HEK293T (cell line): ENCODE measurements at places on chromosomes 12 and 14.

- no peak for DNase-seq
These were observed 266.6 kb downstream of the ADGRD1 start for GRCh38 chr12:131220331-131220685.

GRCh38 chr12:52296572-52297215 is 5.4 kb upstream of the KRT81 start:
- DNase-seq = no peak

- no peak for DNase-seq
These were observed 6.1 kb downstream of the KRT3 start for GRCh38 chr12:52789637-52790426.

DNA sequence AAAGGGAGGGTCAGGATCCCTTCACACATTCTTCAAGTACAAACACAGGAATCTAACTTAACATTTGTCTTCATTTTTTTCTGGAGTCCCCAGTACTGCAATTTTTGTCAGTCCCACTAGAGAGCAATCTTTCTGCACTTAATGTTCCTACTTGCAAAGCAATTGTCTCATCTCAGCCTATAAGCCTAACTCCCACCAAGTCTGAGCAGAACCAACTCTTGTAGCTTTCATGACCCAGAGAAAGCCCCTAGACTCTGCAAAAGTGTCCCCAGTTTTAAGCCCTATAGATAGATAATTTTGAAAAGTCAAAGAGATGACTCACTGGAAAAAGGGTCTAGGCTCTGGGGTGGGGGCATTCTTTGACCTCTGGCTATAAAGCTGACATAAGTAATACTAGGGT is 1.8 kb upstream of the ZBTB39 start:
- DNase-seq = peak; percentile 65

- no peak for DNase-seq
These were observed 228.5 kb downstream of the VRK1 start for GRCh38 chr14:97025722-97026121.

DNA sequence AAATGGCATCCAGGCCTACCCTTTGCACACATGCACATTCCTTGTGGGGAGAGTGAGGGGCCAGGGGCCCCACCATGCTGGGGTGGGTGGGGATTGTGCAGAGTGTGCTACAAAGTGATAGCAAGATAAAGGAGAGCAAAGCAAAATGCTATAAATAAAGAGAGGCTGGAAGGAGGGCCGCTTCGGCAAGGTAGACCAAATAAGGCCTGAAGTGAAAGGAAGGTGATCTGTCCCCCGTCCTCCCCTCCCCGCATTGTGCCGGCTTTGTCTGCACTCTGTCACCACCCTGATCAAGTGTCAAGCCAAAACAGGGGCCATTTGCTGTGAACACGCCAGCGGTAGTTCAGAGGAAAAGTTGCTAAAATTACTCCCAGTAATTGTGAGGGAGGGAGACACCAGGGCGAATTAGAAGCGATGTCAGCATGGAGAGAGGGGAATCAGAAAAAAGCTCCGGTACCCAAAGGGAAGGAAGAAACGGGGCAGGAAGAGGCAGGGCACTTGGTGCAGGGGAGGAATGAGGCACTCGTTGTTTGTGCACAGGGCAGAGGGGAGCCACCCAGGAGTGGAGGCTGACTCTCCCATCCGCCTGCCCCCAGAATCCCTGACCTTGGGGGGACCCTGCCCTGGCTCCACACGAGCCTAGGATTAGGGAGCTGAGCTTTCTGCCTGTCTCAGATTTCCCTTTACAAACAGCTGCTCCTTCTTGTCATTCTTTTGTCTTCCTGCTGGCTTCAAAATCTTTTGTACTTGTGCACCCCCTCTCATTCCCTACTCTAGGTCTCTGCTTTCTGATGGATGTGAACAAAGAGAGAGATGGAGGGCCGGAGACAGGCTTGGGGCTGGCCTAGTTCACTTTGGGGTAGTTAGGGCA is 2.9 kb upstream of the MYH7 start:
- no peak for DNase-seq

DNA sequence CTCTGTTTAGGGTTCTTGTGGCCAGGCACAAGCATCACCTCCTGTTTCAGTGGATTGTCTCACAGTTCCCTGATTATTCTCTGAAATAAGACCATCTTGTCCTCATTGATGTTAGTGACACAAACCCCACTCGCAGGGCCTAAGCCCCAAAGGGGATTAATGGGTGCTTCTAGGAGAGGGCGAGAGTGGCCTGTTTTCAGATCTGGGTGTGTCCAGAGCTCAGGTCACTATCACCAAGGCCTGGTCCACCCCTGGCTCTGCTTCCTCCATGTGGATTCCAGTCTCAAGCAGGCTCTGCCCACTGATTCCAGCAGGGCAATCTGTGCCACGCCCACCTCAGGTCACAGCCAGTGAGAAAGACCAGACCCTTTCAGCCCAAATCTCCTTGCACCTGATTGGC is 361.9 kb downstream of the ADGRD1 start:
- no peak for DNase-seq

- no peak for DNase-seq
These were observed 37.1 kb downstream of the ZC3H14 start for GRCh38 chr14:88599761-88600439.

- DNase-seq = no peak
These were observed 53.4 kb upstream of the LHX5 start for GRCh38 chr12:113525066-113525465.

- DNase-seq = no peak
These were observed 16.9 kb upstream of the PRICKLE1 start for GRCh38 chr12:42606471-42606870.

DNA sequence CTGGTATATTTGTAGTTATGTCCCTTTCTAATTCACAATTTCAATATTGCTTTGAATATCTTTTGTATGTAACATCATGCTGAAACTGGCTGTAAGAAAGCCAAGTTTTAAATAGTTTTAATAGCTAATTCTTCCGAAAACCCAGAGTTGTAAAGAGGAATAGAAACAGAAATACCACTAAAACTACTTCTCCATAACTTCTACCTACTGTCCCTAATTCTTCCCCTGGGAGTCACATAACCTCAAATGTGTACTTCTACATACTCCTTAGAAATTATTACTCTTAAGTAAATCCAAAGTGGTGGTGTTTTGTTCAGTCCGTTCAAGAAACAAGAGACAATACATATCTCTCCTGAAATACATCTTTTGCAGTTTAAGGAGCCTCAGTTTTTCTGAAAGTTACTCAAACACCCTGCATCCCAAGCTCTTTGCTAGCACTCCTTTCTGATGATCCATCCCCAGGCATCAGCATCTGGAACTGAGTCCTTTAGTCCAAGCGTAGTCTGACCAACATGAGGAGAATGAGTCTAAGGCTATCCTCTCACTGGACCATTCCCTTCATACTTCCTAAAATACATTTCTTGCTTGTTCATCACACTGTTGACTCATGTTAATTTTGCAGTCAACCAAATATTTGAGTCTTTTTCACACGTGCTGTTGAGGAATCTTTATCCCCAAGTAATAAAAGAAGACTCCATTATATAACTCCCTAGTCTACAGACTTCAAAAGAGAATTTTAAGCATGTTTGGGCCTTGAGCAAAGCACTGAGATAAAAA is 214.3 kb upstream of the NUDT4 start:
- no peak for DNase-seq

DNA sequence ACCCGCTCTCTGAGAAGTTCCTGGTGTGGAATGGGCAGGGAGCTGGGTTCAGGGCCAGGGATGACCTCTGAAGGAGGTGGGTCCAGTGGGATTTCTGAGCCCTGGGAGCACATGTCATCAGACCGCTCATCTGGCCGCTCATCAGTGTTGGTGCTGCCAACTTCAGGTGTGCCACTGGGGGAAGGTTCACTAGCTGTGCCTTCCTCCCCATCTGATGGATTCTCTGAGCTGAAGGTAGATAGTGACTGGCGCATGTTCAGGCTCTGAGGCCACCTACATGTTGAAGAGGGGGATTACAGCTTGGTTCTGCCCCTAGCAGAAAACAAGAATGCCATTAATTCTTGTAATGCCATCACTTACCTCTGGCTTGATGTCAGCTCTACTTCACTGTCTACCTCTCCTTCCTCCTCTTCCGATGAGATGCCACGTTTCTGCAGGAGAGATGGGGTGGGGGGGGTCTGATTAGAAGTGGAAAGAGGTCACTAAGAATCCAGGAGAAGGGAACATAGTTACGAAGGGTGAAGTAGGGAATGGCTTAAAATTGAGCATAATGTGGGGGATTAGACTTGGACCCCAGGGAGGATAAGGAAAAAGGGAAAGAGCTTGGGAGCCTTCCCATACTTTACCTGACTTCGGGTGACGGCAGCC is 17.2 kb downstream of the MAP3K12 start:
- peak; percentile 39 for DNase-seq

DNA sequence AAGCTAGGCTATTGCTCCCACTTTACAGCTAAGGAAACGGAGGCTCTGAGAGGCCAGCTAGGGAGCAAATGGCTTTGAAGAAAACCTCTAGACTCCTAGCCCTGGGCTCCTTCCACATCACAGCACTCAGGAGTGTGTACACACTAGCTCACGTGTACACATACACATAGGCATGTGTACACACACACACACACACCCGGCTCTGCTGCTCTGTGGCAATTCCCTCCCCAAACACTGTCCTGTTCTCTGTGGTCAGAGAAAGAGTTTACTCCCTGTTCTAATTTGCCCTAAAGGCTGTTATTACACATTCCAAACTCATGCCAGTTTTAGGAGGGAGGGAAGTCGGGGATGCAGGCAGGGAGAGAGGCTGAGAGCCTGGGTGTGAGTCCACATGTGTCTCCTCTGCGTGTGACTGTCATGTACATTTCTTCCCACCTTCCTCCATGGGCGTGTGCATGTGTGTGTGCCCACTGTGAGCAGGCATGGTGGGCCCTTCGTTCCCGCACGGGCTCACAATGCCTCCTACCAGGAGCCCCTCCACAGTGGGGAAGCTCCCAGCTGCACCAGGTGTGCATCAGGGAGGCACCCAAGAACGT is 14.2 kb downstream of the TRPV4 start:
- no peak for DNase-seq

GRCh38 chr14:32185097-32185496 is 16.7 kb upstream of the RNU6-7 start:
- no peak for DNase-seq

DNA sequence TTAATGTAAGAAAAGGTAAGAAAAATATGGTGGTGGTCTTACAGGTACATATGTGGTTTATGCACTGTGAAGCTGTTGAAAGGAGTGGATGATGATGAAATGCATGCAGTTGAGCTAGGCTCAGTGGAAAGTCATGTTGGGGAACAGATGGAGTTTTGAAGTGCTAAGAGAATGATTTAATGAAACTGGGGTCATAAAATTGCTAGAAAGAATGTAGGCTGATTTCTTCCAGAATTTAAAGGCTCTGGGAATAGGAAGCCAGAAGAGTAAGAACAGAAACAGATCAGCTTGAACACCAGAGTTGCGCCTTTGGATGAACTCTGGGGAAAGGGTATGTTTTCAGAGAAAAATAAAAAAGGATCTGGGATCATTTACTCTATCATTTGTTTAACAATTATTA is 146.5 kb downstream of the MON2 start:
- no peak for DNase-seq

DNA sequence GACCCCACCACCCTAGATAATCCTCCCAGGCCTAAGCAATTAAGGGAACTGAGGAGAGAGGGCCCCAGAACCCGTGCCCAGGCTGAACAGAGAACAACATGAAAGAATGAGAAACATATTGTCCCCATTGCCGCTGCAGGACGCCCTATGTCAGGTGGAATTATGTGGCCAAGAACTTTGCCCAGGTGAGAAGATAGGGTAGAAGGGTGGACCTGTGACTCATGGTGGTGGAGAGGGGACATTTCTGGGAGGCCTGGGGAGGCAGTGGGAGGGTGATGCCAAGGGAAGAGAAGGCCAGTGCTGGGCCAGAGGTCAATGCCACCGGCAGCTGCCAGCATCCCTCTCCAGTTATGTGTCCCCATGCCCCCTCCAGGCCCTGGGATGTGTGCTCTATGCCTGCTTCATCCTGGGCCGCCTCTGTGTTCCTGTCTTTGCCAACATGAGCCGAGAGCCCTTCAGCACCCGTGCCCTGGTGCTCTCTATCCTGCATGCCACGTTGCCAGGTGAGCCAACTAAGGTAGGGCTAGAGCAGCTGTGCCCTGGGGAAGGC is 15.5 kb downstream of the SOAT2 start:
- no peak for DNase-seq

- no peak for DNase-seq
These were observed 140.3 kb upstream of the NUDT4 start for GRCh38 chr12:93237235-93237915.

DNA sequence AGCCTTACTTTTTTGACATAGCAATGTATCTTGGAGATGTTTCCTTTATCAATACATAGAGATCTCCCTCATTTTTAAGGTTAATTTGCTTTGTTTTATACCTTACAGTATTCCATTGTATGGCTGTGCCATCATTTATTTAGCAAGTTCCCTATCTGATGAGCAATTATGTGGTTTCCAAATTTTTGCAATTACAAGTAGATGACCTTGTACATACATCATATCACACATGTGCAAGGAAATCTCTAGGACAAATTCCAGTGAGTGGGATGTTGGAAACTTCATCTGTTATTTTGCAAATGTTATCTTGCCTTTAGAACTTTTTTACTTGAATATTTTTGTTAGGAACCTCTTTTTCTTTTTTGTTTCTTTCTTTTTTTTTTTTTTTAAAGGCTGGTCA is 49.7 kb downstream of the DRAM1 start:
- DNase-seq = no peak

DNA sequence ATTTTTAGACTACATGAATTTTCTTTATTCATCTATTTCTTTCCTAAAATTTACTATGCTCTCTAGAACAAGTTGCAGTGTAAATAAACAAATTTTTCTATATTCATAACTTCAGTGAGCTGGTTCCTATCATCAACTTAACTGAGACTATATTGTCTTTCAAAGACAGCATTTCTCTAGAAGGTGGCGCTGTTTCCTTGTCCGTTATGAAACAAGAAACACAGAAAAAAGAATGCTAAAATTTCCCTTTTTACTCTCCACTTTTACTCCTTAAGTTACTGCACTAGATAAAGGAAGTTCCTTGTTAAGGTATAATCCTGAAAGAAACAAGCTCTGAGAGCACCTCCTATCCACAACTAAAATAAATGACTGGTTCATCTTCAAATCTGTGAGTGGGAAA is 8.2 kb upstream of the CLEC2A start:
- DNase-seq = no peak

- DNase-seq = no peak
These were observed 204.6 kb downstream of the ETV6 start for GRCh38 chr12:11854011-11854499.

DNA sequence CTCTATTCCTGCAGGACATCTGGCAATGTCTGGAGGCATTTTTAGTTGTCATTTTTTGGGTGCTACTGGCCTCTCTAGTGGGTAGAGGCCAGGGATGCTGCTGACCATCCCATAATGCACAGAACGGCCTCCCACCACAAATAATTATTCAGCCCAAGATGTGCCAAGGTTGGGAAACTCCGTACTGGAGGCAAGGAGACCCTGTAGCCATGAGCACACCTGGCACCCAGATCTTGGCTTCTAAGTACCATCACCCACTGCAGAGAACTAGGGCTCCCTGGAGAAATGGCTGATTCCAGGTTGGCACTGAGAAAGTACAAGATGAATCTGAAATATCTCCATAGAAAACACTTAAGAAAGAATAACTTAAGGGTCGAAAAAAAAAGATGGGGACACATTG is 81.7 kb downstream of the RBM19 start:
- DNase-seq = no peak
